ENCODE measurements at places on chromosomes 5 and 9.

GRCh38 chr9:88651682-88652633, 117.0 kb downstream of the NXNL2 start:
- DNase-seq = no peak

GRCh38 chr5:172841256-172841655, 7.2 kb downstream of the ERGIC1 start:
- DNase-seq = no peak

- DNase-seq = no peak
Observed at GRCh38 chr5:6739603-6740002, 26.4 kb downstream of the TENT4A start.

- DNase-seq = no peak
Observed at GRCh38 chr5:96901384-96901783, 25.1 kb downstream of the ERAP2 start.

GRCh38 chr5:83925955-83926337, 205.3 kb upstream of the HAPLN1 start:
- DNase-seq = no peak

DNA sequence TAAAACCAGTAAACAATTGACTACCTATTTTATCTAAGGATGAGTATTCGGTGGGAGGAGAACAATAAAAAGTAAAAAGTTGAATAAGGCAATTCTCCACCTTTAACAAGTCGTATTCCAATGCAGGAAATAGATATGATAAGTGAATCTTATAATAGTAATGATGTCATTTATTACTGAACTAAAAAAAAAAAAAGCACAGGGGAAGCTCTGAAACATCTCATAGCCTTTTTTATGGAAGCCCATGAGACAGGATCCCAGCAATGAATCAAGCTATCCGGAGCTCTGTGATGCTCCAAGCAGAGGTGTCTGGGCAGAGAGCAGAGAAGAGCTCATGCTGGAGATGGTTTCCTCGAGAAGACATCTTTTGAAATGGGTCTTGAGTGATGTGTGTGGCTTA, 376.0 kb downstream of the ICE1 start:
- no peak for DNase-seq

DNA sequence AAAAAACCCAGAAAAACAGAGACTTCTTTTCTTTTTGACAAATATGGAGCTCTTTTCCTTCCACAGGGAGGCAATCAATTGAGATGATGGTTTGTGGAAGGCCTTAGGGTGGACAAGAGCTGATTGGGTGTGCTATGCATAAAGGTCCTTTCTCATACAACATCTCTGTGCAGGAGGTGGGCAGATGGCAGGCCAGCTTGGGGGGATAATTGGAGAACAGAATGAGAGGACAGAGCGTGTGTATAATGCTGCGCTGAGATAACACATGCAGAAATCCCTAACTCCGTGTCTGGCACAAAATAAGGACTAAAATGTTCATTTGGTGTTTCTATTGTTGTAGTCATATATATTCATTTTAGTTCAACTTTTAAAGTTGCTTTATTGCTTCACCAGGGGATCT, 159.0 kb upstream of the MEF2C start:
- DNase-seq = no peak

GRCh38 chr9:20367855-20368254, 254.4 kb downstream of the MLLT3 start:
- DNase-seq = no peak

DNA sequence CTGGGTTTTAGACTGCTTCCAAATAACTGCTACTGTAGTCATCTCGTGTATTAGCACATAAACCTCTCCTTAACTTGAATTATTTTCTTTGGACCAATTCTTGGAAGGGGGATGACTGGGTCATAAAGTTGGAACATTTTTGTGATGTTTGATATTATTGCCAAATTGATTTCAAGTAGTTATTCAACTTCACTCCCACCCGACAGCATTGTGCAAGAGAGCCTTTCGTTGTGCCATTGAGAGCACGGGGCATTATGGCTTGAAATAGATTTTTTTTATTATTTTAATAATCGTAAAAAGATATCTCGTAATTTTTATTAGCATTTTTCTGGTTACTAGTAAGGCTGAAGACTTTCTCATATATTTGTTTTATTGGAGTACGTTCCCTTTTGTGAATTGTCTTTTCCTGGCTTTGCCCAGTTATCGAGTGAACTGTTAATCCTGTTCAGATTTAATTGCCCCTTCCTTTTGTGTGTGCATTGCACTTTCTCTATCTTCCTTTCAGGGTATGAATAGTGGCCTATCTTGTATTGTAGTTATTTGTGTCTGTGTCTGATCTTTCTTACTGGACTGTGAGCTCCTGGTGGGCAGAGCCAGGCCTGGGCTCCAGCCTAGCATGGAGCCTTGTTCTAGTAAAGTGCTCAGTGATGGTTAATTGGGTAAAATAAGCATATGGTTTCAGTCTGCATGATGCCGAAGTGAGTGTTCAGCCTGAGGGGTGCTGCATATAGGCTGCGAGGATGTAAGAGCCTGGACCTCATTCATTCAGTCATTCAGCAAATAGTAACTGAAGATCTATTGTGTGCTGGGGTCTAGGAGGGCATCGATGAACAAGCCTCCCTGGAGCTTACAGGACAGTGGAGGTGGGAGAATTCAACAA, 93.5 kb upstream of the SHB start:
- DNase-seq = no peak

- no peak for DNase-seq
Observed at GRCh38 chr5:154683101-154683880, 71.9 kb upstream of the LARP1 start.

DNA sequence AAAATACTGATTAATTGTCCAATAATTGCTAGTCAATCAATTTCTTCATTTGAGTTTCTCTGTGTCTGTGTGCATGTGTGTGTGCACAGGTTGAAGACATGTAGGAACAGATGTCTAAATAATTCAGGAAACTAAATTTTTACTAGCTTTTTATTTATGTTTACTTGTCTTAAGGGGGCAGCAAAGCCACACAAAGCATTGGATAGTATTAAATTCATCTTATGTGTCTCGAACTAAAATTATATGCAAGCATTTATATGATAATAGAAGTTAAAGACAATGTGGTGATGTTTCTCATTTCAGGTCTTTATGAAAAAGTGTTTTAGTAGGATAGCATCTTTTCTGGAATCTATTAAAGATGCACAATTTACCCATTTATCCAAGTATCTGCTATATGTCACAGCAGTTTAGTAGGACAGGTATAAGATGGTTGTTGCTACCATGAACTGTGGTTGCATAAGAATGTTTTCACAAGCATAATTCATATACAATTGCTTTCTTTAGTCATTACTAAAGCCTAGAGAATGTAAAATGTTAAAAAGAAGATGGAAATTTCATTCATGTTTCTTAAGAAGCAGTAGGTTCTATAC, 784.6 kb upstream of the NUDT12 start:
- DNase-seq = peak; percentile 30

DNA sequence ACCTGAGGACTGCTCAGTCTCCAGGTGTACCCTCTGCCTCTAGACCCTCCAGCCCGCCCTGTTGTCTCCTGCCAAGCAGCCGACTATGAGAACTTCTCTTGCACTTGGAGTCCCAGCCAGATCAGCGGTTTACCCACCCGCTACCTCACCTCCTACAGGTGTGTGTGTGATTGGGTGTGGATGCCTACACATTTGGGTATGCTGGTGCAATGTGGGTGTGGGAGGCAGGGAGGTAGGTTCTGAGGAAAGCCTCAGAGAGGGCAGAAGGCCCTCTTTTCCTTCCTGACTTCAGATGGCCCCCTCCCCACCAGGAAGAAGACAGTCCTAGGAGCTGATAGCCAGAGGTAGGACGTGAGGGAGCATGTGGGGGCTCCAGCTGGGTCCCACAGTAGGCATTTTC, 5.0 kb downstream of the IL11RA start:
- DNase-seq = no peak

DNA sequence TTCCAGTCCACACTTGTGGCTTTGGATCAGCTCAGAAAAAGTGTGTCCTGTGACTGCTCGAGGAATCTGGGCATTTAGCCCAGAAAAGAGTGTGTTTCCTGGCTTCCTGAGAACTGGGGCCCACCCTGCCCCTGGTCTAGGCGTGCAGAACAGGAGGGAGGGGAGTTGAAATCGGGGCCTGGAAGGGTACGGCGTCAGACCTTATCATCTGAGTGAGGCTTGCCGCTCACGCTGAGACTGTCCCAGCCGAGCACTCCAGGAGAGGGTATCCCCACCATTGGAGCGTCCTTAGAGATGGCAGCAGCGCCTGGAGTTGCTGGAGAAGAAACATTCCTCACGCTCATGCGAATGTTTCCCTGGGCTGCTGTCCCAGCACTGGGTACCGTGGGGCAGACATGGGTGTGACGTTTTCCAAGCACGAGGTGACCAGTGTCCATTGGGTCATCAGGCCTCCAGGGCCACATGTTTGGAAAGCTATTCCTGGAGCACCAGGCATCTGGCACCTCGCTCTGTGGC, 22.5 kb downstream of the NEK6 start:
- DNase-seq = peak; percentile 72

DNA sequence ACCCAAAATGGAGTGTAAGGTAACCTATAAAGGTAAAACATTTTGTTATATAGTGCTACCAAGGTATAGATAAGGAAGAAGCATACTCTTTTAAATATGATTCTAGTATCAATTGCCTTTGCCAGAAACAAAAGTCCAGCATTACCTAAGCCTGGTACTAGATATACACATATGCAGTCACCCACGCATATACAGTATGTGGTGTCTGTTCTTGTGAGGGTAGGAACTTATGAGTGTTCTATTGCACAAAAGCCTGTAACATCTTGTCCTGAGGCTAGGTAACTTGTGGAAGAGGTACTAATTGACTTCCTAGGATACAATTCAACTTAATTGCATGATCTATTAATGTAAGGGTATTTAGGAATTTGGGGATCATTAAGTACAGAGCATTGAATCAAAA, 31.3 kb upstream of the IFNE start:
- no peak for DNase-seq

GRCh38 chr9:122099271-122099869, 6.3 kb upstream of the TTLL11 start:
- DNase-seq = peak; percentile 93

GRCh38 chr9:100394032-100394695, 32.8 kb upstream of the MSANTD3 start:
- DNase-seq = no peak

- peak; percentile 75 for DNase-seq
Observed at GRCh38 chr9:71683598-71684235, 84.6 kb downstream of the CEMIP2 start.

GRCh38 chr9:107308461-107308860, 25.4 kb downstream of the RAD23B start:
- no peak for DNase-seq

GRCh38 chr5:34749431-34749873, 89.5 kb upstream of the TTC23L start:
- no peak for DNase-seq

DNA sequence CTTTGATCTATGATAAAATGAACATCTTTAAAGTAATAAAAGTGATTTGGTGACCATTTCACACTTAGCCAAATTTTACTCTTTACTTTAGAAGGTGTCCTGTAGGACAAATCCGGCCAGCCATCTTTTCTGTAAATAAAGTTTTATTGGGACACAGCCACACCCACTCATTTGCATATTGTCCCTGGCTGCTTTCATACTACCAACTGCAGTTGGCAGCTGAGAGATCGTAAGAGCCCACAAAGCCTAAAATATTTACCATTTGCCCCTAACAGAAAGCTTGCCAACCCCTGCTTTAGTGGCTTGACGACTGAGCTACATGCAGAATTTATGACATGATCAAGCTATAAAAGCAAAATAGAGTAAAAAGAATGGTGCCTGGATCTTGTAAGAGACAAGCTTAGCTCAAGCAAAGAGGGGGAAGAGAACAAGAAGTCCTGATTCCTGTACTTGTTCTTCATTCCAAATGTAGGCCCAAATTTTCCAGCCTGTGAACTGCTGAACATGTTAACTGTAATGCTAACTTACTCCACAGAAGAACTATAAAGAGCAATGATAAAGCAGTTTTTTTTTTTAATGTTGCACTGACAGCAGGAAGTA, 7.4 kb upstream of the FBXO10 start:
- no peak for DNase-seq

GRCh38 chr5:115720888-115721287, 95.1 kb upstream of the TMED7 start:
- no peak for DNase-seq

GRCh38 chr5:6359555-6360322, 18.6 kb downstream of the MED10 start:
- peak; percentile 45 for DNase-seq

- DNase-seq = no peak
Observed at GRCh38 chr5:35822511-35822910, 34.2 kb upstream of the IL7R start.

GRCh38 chr5:66255714-66256113, 111.6 kb downstream of the SREK1 start:
- DNase-seq = peak; percentile 31

DNA sequence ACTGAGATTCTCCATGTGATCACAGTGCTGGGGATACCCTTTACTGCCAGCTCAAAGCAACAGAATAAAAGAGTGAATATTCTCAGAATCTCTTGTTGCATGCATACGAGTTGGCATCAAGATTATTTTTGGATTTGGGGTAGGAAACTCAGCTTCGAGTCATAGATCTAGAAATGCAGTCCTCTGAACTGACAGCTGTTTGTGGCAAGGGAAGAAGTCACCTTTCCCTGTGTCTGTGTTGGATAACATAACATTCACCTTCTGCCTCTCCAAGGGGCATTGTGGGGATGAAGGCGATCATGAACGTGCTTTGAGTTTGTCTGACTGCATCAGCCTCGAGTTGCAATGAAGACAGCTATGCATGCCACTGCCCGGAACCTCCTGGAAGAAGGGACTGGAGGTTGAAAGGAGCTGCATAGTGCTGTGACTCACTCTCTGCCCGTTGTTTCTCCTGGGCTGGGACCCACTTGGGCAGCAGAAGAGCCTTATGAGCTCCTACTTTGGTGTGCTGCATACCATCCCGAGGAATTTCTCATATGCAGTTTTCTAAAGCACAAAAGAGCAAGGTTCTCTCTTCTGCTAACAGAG, 231.7 kb downstream of the ARHGAP26 start:
- DNase-seq = no peak

GRCh38 chr9:95725045-95725444, 150.4 kb upstream of the ERCC6L2 start:
- peak; percentile 3 for DNase-seq

All from hematopoietic multipotent progenitor cell treated with erythropoietin and hydrocortisone succinate and interleukin-3 and kit ligand, for 4 days (in vitro differentiated cells).